ENCODE measurements at places on chromosomes 4 and X.

- DNase-seq: no peak
Measured at GRCh38 chrX:141669689-141670088, 28.9 kb downstream of the SPANXD start.

GRCh38 chr4:30314001-30314400 lies 406.2 kb upstream of the PCDH7 start:
- no peak for DNase-seq

- DNase-seq: no peak
Measured at GRCh38 chrX:116285501-116285900, 115.0 kb downstream of the AGTR2 start.

GRCh38 chr4:161604516-161605300 lies 559.1 kb downstream of the FSTL5 start:
- no peak for DNase-seq

- DNase-seq: no peak
Measured at GRCh38 chr4:161829591-161829990, 334.2 kb downstream of the FSTL5 start.

All from kidney capillary endothelial cell (primary cell).